ENCODE measurements at places on chromosomes 6 and 20.

- no peak for DNase-seq
These were observed 33.2 kb downstream of the SERPINB6 start for GRCh38 chr6:2938004-2938631.

- no peak for DNase-seq
These were observed 86.7 kb downstream of the GMDS start for GRCh38 chr6:2158596-2159271.

GRCh38 chr20:10022625-10023024, 12.2 kb upstream of the ANKEF1 start:
- DNase-seq, result no peak

DNA sequence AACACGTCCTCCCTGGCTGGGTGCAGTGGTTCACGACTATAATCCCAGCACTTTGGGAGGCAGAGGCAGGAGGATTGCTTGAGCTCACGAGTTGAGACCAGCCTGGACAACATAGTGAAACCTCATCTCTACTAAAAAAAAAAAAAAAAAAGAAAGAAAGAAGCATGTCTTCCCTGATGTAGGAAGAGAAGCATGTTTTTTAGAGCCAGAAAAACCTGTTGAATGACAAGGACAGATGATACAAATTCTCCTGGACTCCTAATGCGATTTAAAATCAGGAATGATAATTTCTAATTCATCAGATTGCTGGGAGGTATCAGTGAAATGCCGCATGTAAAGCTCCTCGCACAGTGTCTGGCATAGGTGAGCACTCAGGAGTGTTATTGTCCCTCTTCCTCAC, 23.7 kb upstream of the SEC63 start:
- no peak for DNase-seq

DNA sequence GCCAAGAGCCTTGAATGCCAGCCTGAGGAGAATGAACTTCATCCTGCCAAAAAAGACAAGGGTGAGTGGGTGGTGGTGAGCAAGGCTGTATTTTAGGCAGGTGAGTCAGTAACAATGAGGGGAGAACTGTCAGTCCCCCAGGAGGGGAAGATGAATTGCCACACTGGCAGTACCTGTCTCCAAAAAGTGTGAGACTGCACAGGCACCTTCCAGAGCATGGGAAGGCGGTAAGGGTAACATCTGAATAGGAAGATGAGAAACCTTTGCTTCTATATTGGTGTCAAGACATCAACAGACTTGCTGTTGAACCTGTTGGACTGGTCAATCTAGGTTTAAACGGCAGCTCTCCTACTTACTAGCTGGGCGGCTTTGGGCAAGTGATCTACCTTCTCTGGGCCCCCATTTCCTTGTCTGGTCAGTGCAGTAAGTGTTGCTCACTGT, 30.9 kb downstream of the STK35 start:
- no peak for DNase-seq

DNA sequence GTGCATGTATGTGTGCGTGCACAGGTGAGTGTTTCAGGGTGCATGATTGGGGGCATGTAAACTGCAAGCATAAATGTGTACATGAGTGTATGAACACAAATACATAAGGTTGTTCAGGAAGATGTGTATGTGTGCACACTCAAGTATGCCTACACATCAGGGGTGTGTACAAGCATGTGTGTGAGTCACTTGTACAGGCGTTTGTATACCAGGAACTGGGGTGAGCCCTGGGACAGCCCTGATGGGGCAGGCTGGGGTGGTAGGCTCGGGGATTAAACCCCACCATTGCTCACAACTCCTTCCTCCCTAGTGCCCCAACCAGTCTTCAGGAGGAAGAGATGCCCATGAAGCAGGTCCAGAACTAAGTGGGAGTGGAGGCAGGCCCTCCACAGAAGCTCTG, 4.3 kb downstream of the CRIP3 start:
- no peak for DNase-seq

DNA sequence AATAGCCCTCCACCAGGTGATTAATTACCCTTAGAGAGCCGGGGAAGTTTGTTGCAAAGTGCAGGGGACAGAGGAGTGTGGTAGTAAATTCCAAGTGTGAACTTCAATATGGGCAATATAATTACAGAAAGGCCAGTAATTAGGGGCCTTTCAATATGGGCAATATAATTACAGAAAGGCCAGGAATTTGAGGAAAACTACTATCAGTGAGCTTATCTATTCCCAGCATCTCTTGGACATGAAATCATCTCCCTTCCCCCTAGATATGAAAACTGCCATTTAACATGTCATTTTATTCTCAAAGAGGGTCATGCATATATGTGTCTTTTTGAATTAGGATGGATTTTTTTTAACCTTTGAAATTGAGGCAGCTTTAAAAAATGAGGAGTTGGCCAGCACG, 102.0 kb downstream of the FOXO3 start:
- DNase-seq, result no peak

- no peak for DNase-seq
These were observed 71.4 kb upstream of the SCAF8 start for GRCh38 chr6:154661768-154662167.

- DNase-seq, result no peak
These were observed 19.4 kb downstream of the QRSL1 start for GRCh38 chr6:106648651-106649308.

DNA sequence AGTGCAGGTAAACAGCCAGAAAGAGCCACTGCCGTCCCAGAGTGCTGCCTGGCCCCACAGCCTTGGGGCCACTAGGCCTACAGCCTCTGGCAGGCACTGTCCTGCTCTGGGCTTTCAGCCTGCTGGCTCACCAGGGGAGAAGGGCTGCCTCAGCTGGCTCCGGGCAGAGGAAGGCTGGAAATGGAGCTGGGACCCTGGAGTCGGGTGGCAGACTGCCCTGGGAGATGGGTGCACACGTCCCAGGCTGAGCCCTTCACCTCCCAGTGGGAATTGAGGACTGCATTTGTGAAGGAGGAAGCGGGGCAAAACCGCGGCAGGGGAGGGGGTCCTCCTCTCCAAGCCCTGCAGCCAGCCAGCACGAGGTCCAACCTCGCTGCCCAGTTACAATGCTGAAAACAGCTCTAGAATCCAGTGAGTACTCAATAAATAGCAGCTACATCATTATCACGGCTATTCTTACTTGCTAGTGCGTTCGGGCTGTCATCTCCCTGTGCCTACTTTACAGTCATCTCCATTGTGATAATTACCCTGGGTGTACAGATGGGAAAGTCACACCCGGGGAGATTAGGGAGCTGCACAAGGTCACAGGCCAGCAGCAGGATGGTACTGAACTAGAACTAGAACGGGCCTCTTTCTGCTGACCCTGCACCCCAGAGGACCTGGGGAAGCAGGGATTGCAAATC, 13.1 kb downstream of the ACSS1 start:
- DNase-seq, result no peak

GRCh38 chr6:156904176-156904967, 127.2 kb downstream of the ARID1B start:
- DNase-seq, result no peak

DNA sequence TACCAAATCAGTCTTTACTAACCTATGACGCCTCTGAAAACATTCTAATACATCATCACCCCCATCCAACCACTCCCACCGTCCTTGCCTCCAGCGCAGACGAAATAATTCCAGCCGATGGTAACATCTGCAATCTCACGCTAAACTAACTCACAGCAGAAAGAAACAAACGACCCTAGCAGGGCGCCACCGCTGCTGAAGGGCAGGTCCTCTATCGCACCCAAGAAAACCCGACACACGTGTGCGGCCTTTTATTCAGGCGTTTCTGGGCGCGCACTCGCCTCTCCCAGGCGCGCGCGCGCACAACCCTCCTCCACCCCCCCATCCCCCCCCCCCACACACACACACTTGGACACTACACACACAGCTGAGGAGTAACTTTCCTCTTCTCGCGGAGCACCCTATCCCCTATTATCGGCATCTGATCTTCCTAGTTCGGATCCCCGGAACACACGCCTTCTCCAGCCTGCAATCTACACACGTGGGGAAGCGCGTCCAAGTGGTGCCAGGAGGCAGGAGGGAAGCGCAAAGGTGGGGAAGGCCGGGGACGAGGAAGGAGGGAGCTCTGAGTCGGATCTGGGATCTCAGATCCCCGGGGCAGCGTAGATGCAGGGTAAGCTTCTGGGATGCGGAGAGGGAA, 1.4 kb downstream of the GFOD1 start:
- peak; percentile 45 for DNase-seq

- no peak for DNase-seq
These were observed 52.2 kb downstream of the EYA2 start for GRCh38 chr20:46946796-46947195.

DNA sequence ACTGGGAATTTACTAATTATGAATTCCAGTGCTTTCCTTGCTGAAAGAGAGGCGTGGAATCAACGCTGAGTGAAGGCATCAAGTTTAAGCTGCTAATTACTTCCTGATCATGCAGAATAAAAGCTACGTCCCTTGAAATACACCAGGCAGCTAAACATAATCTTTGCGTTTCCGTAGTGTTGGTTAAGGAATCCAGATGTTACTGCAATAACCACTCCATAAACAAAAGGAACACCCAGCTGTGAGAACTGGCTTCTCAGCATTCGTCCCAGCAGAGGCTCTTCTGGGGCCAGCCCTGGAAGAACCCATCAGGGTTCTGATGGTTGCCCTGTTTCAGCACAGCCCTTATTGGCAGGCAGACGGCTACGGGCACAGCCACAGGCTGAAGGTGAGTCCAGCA, 111.4 kb downstream of the CDH26 start:
- no peak for DNase-seq

GRCh38 chr6:53985366-53985765, 125.9 kb upstream of the MLIP start:
- DNase-seq, result no peak

DNA sequence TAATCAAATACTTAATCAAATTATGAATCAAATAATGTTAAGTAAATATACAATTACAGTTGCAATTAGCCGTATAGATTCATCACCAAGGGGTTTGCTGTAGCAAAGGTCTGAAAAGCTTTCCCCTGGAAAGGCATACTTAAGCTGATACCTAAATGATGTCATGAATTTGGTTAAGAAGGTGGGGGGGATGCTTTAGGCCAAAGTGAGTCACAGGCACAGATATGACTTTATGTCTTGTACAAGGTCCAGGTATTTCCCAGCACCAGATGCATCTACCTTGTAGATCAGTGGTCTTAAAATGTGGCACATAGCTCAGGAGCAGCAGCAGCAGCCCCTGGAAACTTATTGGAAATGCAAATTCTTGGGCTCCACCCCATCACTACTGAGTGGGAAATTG, 557.3 kb upstream of the CDH4 start:
- DNase-seq, result no peak

DNA sequence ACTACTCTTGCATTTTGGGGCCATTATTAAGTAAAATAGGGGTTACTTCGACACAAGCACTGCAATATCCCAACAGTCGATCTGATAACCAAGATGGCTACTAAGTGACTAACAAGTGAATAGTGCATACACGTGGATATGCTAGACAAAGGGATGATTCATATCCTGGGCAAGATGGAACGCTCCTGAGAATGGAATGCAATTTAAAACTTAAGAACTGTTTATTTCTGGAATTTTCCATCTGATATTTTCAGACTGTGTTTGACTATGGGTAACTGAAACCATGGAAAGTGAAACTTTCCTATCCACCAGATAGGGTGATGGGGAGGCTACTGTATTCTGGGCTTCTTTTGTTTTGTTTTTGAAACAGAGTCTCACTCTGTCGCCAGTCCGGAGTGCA, 66.5 kb downstream of the ILRUN start:
- peak; percentile 41 for DNase-seq

- DNase-seq, result no peak
These were observed 73.1 kb downstream of the PRND start for GRCh38 chr20:4794846-4795245.

GRCh38 chr6:144528743-144529425, 243.7 kb downstream of the UTRN start:
- DNase-seq, result no peak

DNA sequence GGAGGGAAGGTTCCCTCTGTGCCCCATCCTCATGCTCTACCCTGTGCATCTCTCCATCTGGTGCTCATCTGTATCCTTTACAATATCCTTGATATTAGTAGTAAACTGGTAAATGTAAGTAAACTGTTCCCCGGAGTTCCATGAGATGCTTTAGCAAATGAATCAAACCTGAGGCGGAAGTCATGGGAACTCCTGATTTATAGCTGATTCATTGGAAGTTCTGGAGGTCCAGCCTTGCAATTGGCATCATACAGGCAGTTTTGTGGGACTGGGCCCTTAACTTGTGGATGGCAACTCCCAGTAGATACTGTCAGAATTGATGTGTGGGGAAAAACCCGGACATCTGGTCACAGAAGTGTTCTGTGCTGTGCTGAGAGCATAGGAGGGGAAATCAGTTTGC, 11.2 kb upstream of the SLC22A2 start:
- DNase-seq, result no peak

- DNase-seq, result no peak
These were observed 11.1 kb downstream of the EDEM2 start for GRCh38 chr20:35135867-35136586.

DNA sequence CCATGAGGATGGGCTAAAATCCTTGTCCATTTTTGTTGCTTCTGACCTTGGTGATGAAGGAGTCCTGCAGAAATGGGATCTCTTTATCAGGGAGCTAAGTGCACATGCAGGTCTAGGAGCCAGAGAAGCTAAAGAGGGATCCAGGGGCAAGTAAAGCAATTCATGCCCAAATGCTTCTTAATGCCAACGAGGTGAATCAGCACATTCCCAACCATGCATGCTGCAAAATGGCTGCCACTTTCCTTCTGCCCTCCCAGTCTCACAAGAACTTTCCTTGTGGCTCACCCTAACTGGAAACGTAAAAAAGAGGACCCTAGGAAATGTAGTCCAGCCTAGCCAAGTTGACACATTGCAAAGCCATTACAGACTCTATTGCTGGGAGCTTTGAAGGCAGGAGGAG, 298.4 kb downstream of the MAFB start:
- no peak for DNase-seq

GRCh38 chr6:33984466-33985312, 161.2 kb downstream of the GRM4 start:
- no peak for DNase-seq

DNA sequence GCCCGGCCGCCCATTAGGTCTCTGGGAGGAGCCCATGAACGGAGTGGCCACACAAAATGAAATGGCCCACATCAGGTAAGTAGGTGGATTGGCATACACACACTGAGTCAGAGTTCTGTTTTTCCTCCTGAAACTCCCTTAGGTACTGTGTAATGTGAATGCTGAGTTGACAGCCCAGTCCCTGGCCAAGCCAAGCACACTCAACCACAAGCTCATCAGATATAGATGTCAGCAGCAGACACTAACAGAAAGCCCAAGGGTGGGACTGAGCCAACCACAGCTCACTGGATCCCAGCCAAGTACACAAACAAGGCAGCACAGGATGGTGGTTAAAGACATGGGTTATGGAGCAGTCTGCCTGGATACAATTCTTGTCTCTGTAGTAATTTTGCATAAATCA, 403.4 kb downstream of the GJA1 start:
- DNase-seq, result no peak

GRCh38 chr6:24431045-24431451, 28.3 kb downstream of the MRS2 start:
- peak; percentile 53 for DNase-seq

DNA sequence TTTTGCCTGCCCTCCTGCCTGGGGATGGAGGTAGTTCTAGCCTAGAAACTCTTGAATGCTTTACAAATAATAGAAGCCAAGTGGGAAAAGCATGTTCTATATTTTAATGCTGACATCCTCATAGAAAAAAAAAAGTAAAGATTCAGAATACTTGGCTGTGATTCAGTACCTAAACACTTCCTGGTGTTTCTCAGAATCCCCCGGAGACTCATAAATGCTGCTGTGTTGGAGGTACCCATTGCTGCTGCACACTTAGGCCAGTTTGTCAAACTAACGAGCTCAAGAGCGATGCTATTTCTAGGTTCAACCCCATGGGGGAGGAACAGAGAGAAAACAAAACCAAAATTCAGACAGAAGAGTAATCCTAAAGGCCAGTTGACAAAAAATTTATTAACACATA, 38.8 kb upstream of the ZFP64 start:
- DNase-seq, result no peak

- no peak for DNase-seq
These were observed 2.7 kb downstream of the BMP2 start for GRCh38 chr20:6769903-6770785.
